Inflammatory macrophage treated with lipopolysaccharide for 4 hours (primary cell): ENCODE measurements at places on chromosomes 7 and 10.

GRCh38 chr7:155571581-155572345 lies 25.4 kb upstream of the CNPY1 start:
- DNase-seq, result no peak

DNA sequence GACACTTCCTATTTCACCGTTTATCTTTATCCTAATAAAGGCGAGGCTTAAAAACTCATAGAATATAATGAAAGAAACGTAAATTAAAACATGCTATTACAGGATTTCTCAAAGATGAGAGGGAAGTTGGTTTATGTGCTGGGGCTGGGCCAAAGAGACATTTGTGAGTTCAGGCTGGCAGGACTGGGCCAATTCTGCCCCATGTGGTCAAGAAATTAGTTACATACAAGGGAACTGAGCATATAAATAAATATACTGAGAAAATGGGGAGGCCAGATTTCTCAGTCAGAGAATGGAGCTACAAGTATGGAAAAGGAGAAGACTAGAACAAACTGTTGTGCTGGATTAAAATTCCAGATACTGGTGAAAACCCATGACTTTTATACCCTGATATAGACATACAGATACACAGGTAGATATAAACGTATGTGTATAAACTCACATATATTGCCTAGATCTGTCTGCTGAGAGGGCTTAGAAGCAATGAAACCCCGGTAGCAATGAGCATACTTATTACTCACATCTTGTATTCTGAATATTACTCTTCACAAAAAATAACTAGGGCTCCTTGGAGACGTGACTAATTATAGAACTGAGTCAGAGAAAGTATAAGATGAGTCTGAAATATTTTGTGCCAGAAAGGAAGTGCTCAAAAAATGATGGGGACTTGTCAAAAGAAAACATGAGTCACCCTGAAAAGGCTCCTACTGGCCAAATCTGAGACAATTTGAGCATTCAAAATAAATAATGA lies 155.7 kb upstream of the FGFR2 start:
- peak; percentile 15 for DNase-seq

GRCh38 chr7:101985903-101986734 lies 168.7 kb downstream of the CUX1 start:
- no peak for DNase-seq

DNA sequence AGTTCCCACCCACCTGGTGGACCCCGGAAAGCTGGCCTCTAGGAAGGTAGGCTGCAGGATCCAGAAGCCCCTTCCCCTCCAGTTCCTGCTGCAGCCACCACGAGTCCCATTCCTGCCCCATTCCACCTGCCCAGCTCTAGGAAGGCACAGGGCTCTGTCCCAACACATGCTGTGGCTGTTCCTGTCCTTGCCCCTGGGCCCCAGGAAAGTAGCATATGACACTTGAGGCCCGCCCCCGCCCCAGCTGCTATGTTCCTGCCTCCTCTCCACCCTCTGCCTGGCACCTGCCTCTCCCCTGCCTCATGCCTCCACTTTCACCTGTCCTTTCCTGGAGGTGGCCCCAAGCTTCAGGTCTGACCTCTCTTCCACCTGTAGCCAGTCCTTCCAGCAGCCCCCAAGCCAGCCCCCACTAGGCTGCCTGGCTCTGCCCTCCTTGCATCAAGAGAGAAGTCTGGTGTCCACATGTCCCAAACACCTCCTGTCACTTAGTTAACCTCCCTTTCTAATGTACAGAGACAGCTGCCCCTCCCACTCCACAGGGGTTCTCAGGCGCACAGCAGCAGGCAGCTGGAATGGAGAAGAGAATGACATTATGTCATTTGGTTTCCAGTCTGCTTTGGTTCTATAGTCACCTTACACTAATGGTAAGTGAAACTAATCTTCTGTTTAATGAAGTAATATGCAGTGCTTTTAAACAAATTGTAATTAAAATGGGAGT lies 22.7 kb downstream of the YKT6 start:
- no peak for DNase-seq

GRCh38 chr10:6174201-6174874 lies 28.4 kb upstream of the PFKFB3 start:
- DNase-seq, result no peak

GRCh38 chr10:85580585-85580984 lies 786.0 kb downstream of the GRID1 start:
- DNase-seq, result no peak

- no peak for DNase-seq
These were observed 44.2 kb downstream of the CTBP2 start for GRCh38 chr10:125116041-125116649.

- DNase-seq, result no peak
These were observed 25.9 kb downstream of the CYP2W1 start for GRCh38 chr7:1008733-1009363.

GRCh38 chr7:42017349-42017986 lies 219.5 kb downstream of the GLI3 start:
- DNase-seq, result no peak

DNA sequence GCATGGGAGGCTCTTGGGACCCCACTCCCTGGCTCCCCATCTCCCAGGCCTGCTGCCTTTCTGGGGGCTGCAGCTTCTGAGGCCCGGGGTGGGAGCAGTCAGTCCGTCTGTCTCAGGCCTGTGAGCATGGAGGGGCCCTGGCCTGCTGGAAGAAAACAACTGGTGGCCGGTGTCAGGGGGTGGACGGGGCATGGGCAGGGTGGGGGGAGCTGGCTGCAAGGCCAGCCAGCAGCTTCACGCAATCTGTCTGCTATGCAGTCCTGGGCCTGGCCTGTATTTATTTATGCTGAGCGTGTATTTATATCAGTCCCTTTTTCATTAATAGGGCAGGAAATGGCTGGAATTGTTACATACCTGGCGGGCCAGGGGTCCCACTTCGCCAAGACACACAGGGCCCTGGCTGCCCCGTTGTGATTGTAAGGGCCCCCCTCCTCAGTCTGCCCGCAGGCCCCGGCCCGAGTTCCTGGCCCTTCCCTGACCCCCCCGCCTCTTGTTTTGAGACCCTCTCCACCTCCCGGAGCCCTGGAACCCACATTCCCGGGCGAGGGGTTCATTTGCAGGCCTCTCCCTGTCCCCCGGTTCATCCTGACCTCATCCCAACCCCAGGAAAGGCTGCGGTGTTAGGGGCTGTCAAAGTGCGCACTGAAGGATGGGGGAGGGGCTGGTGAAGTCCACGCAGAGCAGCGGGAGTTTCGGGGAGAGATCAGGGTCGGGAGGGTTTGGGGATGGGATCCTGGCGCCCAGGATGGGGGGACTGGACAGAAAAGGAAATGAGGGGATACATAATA lies 8.2 kb downstream of the TMEM270 start:
- DNase-seq, result no peak

DNA sequence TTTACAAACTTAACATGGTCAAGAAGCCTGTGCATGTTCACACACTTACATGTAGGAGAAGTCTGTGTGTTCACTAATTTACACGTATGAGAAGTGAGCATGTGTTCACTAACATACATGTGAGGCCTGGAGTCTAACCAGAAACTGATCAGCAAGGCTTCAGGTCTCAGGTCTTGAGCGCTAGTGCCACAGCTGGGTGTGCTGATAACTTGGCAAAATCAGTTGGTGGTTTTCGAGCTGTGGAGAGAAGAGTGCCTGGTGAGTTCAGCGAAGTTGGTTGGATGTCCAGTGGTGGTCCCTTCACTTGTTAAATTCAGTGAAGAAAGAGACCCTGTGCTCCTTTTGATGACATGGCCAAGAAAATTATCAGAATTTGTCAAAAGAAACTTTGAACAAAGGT lies 98.7 kb downstream of the CELF2 start:
- DNase-seq, result no peak

DNA sequence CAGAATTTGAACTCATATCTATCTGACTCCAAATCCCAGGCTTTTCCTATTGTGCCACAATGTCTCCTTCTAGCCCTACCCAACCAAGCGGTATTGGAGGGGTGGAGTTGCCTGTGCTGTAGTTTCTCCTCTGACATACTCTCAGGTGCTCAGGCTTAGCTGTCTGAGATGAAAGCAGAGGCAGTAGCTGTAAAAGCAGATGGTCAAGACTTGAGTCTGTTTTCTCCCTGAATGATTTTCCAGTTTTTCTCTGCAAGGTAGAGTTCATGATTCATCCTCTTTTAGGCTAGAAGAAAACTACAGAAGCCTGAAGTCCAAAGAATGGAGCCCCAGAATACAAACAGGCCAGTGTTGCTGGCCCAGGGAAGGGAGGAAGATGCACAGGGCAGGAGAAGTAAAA lies 130.0 kb downstream of the PDE1C start:
- no peak for DNase-seq
